ENCODE measurements at places on chromosomes 1 and 21.

DNA sequence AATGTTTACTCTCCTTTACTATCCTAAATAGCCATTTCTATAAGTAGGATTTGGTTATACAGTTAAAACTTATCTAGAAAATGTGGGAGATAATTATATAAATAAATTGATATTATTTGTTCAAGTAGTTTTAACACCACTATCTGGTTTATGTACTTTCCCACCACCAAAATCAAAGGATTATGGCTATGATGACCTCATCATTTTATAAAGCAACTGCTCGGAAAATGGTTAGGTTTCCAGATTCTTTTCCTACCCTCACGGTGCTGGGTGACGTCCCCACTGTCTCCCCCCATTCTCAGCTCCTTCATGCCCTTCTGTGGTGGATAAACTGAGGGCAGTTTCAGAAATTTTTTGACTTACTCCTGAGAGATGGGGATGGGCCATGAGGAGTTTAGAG, 1011.8 kb upstream of the ADGRL4 start:
- DNase-seq = no peak

- no peak for DNase-seq
Measured at GRCh38 chr1:59693406-59693805, 121.3 kb upstream of the HOOK1 start.

DNA sequence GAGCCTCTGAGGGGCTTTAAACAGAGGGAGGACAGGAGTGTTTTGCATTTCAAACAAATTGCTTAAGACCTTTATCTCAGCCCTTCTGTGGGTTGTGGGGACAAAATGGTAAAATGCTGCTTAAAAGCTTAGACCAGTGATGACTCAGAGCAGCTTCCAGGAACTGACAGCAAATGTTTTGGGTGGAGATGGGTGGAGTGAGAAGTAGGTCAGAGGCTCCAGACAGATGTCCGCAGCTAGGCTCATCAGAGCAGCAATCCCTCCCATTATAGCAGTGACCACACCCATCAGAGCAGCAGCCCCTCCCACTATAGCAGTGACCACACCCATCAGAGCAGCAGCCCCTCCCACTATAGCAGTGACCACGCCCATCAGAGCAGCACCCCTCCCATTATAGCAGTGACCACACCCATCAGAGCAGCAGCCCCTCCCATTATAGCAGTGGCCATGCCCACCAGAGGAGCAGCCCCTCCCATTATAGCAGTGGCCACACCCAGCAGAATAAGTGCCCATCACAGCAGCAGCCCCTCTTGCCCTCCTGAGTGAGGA, 532.2 kb downstream of the MATN1 start:
- no peak for DNase-seq

GRCh38 chr1:208475951-208476845, 232.0 kb upstream of the PLXNA2 start:
- DNase-seq = no peak

DNA sequence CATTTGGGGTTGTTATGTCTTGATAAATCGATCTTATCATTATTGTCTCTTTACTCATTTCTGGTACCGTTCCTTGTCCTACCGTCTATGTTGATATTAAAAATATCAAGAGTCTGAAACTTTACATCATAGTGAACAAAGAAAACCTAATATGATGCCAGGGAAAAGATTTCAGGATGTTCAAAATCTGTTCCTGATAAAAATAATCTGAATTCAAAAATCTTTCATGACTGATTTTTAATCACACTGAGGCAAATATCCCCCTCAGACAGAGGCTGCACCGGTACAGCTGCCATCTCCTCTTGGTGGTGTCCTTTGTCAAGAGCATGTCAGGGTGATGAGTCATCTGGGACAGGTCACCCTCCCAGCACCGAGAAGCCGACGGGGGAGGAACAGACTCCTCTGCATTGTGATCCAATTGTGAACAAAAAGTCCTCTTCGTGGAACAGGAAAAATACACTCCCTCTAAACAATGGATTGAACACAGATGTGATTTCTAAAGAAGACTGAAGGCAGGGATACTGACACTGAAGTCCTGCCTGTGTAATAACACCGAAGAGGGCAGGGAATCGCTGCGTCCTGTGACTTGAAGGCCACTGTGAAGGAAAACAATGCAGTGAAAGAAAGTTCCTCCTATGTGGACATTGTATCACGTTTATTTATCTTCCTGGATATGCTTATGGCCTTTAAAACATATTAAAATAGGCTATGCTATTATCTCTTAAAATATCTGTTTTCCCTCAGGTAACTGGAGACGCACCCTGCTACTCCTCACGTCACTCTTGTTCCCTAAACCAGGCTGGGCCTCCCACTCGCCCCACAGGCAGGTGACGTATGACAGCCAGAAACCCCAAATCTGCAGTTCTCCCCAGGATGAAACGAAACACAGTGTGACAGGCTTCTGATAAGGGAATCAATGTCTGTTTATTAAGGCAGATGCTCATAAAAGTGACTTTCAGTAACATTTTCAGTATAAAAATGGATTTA, 4.3 kb upstream of the SPATC1L start:
- no peak for DNase-seq
